Esophagus squamous epithelium (tissue), 5 donors: ENCODE measurements at places on chromosomes 4 and X.

DNA sequence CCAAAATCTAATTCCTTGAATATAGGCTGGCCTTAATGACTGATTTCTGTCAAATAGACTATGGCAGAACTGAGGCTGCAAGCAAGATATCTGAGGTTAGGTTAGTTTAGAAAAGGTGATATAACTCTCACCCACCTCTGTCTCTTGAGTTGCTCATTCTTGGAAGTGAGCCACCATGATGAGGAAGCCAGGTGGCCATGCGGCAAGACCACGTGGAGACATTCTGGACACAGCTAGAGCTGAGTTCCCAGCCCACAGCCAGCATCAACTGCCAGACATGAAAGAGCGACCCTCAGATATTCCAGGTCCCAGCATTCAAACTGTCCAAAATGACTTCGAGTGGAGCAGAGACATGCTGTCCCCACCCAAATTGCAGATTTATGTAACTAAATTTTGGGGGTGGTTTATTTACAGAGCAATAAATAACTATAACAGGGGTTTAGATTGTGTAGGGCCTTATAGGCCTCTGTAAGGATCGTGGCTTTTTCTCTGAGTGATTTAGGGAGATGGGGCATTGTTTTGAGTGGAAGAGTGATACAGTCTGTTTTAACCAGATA is 33.7 kb downstream of the USP53 start:
- DNase-seq = no peak

DNA sequence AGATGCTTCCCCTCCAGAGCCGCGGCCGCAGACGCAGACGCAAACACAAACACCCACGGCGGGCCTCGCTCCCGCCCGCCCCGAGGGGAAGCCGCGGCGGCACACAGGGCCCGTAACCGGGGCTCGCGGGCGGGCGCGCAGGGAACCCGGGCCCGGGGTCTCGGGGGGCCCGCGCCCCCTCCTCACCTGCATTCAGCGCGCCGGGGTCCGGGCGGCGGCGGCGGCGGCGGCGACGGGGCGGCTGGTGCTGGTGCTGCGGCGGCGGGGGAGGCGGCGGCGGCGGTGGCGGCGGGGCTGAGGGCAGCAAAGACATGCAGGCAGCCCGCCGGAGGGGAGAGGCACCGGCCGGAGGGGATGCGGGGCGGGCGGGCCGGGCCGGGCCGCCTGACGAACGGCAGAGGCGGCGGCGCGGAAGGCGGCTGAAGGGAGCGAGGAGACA is 255 bp upstream of the CNOT6L start:
- no peak for DNase-seq

DNA sequence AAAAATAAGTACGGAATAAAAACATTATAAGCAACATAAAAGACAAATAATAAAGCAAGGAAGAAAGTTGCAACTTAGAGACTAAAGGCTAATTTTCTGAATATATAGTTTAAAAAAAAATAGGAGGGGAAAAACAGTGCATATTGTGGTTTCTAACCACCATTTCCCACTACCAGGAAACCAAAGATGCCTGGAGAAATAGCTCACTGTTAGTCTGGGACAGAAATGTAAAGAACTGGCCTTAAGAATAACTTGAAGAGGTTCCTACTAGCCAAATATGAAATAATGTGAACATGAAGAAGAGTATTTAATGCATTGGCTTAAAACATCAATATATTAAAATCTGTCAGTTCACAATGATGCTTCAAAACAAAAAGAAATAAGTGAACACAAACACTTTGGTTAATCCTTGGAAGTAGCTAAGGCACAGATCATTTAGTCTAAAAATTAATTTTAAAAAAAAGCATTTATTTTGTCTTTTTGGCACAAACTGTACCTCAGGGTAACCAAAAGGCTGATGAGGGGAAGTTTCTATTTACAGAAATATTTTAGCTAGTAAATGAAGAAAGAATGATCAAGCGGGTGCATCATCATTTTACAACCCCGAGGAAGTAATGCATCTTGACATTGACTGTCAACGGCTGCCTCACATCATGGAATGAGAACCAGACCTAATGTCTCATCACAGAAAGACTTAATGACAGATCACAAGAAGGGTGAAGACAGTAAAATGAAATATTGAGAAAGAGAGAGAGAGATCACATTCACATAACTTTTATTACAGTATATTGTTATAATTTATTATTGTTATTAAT is 297.2 kb upstream of the LDB2 start:
- no peak for DNase-seq

DNA sequence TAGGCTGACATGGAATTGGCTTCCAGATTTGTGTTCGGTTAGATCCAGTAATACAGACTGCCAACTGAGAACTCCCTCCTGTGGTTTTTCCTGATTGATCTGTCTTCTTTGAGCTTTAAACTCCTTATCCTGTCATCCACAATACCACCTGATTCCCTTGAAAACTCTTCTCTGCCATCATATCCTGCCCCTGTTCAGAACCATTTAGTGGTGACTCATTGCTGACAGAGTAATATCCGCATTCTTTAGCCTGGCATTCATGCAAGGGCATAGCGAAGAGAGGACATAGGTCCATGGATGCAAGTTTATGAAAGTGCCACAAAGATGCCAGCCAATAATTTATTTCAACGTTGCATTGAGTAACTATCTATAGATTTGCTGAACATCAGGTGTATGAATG is 76.6 kb downstream of the ITIH6 start:
- no peak for DNase-seq

GRCh38 chrX:110012818-110013485 is 10.0 kb downstream of the TMEM164 start:
- DNase-seq = no peak

- no peak for DNase-seq
Measured at GRCh38 chrX:126338916-126339315, 172.8 kb upstream of the DCAF12L2 start.

DNA sequence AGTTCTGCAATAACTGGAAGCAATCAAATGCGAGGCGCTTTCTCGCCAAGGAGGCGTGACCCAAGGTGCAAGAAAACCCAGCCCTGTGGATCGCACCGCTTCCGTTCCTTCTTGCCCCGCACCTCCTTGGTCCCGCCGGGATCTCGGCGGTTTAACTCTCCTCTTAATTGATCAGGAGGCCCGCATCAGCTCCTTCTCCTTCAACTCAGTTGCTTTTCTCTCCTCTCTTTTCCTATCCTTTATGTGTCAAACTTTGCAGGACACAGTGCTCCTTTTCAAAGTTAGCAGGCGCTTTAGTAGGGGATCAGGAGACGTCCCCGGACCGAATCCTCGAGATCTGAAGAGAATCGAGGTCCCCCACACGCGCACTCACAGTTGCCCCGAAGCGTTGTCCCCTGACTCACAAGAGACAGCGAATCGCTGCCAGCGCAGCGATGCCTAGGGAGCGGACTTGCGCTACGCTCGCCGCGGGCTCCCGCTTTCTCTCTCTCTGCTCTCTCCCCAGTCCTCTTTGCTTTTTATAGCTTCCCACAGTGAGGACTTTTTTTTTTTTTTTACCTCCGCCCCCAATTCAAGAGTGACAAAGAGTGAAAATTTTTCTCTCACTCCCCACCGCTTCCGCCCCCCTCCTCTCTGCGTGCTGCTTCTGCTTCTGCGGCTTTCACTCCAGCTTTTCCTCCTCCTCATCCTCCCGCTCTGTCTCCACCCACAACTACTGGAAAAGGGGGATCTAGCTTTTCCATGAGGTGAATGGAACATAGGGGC is at the start of gene DKK2:
TSS of gene DKK2 (minus strand) at position 495 of the 765 bp plus-strand sequence. CDS start 722 bp downstream, outside the sequence.
- no peak for DNase-seq

GRCh38 chr4:69484011-69484410 is 11.7 kb downstream of the UGT2B4 start:
- DNase-seq = no peak

GRCh38 chr4:3244002-3244401 is 5.0 kb upstream of the MSANTD1 start:
- no peak for DNase-seq

- no peak for DNase-seq
Measured at GRCh38 chr4:23269566-23269965, 576.8 kb downstream of the GBA3 start.

DNA sequence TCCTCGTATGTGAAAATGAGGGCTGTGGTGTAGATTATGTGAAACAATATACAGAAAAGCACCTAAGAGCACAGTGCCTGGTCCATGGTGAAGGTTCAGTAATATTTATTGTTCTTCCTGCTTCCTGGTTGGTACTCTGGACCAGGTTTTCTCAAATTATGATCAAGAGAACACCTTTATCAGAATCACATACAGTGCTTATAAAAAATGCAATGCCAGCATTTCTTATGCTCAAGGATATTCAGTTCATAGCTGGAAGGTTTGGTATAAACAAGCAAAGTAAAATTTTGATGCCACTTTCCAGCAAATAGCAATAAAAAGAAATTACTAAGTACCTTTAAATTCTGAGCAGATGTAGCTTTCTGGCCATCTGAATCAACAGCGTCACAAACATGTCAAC is 1412.4 kb downstream of the RPA4 start:
- DNase-seq = no peak

DNA sequence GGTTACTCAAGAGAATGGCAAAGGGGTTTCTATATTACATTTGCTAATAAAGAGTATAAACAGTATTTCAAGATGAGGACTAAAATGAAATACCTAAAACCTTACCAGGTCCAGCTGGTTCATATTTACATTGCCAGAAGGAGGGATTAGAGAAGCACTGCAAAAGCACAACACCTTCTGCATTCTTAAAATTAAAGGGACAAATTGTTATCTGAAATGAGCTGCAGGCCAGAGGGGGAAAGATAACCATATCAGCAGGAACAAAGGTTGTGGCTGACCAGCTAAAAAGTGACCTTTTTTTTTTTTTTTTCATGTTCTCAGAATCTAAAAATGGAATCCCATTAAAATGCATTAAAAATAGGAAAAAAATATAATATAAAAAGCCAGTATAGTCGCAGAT is 39.7 kb downstream of the AFF2 start:
- no peak for DNase-seq

GRCh38 chr4:139556724-139557555 is 921 bp upstream of the SETD7 start:
- peak; percentile 11 for DNase-seq

DNA sequence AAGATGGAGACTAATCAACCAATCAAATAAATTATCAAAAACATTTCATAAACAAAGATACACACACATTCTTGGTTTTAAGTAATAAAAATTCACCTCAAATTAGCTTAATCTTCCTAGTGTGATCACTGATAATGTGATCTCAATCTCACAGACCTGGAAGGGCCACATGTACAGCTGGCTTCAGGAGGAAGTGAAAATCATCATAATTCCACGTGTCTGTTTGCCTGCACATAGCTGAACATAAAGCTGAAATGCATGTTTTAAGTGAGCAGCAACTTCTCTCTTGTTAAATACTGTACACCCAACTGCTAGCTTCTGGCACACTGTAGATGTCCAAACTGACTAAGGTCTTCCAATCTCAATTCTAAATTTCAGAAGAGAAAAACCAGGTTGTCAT is 53.8 kb downstream of the ARHGAP6 start:
- no peak for DNase-seq

- DNase-seq = no peak
Measured at GRCh38 chr4:112523764-112524505, 8.0 kb upstream of the NEUROG2 start.

DNA sequence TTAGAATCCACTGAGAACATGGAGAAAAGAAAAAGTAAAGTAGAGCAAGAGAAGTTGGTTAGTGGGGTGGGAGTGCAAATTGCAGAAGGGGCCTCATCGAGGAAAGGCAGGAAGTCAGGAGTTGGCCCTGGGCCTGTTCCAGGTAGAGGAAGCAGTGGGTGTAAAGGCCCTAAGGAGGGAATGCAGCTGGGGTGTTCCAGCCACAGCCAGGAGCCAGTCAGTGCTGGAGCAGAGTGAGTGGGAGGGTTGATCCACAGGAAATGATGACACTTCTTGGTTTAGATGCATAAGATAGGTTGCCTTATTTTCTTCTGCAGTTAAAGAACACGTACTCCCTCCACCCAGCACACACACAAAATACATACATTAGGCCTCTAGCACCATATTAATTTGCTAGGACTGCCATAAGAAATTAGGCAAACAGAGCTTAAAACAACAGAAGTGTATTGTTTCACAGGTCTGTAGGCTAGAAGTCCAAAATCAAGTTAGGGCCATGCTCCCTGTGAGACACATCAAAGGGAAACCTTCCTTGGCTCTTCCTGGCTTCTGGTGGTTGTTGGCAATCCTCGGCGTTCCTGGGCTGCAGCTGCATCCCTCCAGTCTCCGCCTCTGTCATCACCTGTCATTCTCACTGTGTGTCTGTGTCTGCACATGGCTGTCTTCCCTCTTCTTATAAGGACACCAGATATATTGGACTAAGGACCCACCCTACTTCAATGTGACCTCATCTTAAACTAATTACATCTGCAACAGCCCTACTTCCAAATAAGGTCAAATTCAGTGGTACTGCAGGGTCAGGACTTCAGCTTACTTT is 205.9 kb downstream of the AASDH start:
- no peak for DNase-seq

- no peak for DNase-seq
Measured at GRCh38 chr4:61580721-61581377, 380.7 kb downstream of the ADGRL3 start.

DNA sequence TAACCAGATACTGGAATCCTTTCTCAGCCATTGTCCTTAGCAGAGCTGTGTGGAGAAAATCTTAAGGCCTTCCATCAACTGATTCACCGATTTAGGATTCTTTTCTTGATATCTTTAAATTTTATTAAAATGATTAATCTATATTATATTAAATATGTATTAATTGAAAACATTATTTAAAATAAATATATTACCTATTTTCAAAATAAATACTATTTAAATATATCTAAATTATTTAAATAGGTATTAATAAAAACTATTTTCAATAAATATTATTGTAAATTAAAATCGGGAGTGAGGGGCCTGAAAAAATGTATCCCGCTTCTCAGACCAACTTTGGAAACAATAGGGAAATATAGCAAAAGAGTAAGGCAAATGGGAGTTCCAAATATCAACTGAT is 94.0 kb upstream of the HPF1 start:
- no peak for DNase-seq

- DNase-seq = no peak
Measured at GRCh38 chrX:54798137-54798536, at the start of gene ITIH6. Gene ITIH6 (minus strand): TSS chrX:54798255. CDS start chrX:54798210, 45 bp downstream.

DNA sequence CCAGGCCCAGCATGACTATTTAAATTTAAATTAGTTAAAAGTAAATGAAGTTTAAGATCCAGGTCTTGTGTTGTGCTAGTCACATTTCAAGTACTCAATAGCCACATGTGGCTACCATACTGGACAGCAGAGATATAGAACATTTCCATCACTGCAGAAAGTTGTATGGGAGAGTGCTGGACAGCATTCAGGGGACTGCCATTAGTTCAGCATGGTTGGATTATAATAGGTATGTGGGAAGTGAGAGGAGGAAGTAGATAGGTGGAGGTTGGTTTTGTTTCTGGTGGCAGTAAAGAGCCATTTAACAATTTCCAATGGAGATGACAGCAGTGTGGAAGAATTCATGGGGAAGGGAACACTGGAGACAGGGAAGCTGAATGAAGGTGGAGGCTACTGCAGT is 42.1 kb downstream of the ERVMER34-1 start:
- no peak for DNase-seq

- no peak for DNase-seq
Measured at GRCh38 chrX:133681897-133682296, 266.6 kb upstream of the GPC4 start.

- no peak for DNase-seq
Measured at GRCh38 chrX:39427906-39428305, 626.6 kb downstream of the MID1IP1 start.

- DNase-seq = no peak
Measured at GRCh38 chr4:7410446-7410845, 24.3 kb downstream of the PSAPL1 start.
